Left colon (tissue), 2 donors: ENCODE measurements at places on chromosomes 12 and 14. TPM values are rescaled to one million over a fixed set of nuclear protein-coding genes. Genes with fewer than 3 reads are reported as not detected.
A peak's percentile ranks its signal among the peaks of the same experiment; 100 is the strongest.

GRCh38 chr14:63853831-63854293 lies 1.1 kb downstream of the SYNE2 start:
- DNase-seq, result peak; percentile 71

GRCh38 chr14:35252451-35252868 lies 39.7 kb upstream of the PSMA6 start:
- DNase-seq, result no peak

Gene C12orf56
- 0.24 TPM for total RNA-seq

DNA sequence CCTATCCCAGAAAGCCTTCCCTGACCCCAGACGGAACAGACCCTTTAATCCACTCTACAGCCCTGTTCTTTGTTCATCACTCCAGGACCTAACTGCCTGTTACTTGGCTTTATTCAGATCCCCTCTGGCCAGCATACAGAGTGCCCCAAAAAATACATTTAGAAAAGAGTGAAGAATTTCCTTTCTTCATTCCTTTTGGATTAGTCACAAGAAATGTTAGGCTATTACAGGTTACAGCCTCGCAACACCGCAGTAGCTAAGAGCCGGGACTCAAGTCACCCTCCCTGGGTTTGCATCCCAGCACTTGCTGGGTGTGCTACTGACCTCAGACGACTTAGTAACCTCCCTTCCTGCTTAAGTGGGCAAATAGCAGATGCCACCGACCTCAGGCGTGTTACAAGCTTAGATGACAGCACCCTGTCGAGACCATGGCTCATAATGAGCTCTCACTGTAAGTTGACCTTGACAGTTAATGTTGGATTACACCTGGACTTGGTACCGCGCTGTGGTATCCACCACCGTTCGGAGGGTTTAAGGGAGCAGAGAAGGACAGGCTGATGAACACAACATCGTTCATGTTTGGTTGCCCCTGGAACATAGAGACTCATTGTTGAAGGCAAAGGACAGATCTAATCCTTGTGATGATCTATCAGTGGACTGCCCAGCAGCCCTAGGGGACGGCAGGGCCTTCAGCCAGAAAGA lies 12.9 kb downstream of the GLRX5 start:
- no peak for DNase-seq

Gene KRT3
- total RNA-seq, result not detected

DNA sequence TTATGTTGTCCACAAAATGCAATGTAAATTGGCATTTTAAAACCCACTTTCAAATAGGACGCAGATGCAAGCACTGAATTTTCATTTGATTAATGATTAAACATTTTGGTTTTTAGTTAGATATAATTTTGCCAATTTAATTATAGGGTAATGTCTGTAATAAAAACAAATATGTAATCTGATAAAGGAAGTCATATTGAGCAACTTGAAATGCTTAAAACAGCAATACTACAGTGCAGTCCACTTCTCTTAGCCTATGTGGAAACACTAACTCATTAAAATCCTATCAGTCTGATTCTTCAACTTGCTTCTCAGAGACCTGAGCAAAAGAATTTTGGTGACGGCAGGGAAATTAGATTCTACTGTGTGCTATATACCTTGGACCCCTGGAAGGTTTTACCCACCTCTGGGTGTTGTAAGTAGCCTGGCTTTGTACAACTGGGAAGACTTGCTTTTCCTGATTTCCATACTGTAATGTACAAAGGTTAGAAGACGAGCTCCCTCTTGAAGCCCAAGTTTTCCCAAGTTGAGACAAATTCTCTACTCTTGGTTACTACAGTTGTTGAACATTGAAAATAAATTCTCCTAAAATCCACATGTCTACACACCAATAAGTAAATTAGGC lies 4.1 kb downstream of the TRHDE start:
- no peak for DNase-seq
